Gastrocnemius medialis (tissue), 4 donors: ENCODE measurements at places on chromosomes 11 and 22. TPM values are rescaled to one million over a fixed set of nuclear protein-coding genes. Genes with fewer than 3 reads are reported as not detected.

Gene VWA5A
- total RNA-seq, result 1.6 TPM

Gene TSGA10IP
- not detected for total RNA-seq

Gene SYT13
- 0.15 TPM for total RNA-seq

Gene DUSP8
- total RNA-seq, result 25.9 TPM

Gene YPEL1
- total RNA-seq, result 23.6 TPM

Gene IL10RA
- 2.1 TPM for total RNA-seq

Gene TMEM121B
- 0.29 TPM for total RNA-seq

- H3K27me3 ChIP-seq, result no peaks in the 10 kb centered on the region
- H3K27ac ChIP-seq, result no peak overlapping the region
- no peak overlapping the region for H3K4me3 ChIP-seq
- H3K36me3 ChIP-seq, result no peaks in the 10 kb centered on the region
- no peak for DNase-seq
- H3K4me1 ChIP-seq, result peaks cover 5% of the 10 kb centered on the region
These were observed 142.8 kb downstream of the COMMD9 start for GRCh38 chr11:36146437-36146836.

- no peak overlapping the region for H3K4me3 ChIP-seq
- H3K27me3 ChIP-seq, result no peaks in the 10 kb centered on the region
- H3K4me1 ChIP-seq, result peaks cover under 1% of the 10 kb centered on the region
- H3K36me3 ChIP-seq, result no peaks in the 10 kb centered on the region
- no peak overlapping the region for H3K27ac ChIP-seq
These were observed 5.4 kb downstream of the INPP5J start for GRCh38 chr22:31128156-31128555.

- no peaks in the 10 kb centered on the region for H3K27me3 ChIP-seq
- DNase-seq, result no peak
- H3K27ac ChIP-seq, result no peak overlapping the region
- no peaks in the 10 kb centered on the region for H3K36me3 ChIP-seq
- no peaks in the 10 kb centered on the region for H3K4me1 ChIP-seq
- H3K4me3 ChIP-seq, result no peak overlapping the region
These were observed 117.4 kb upstream of the B3GAT1 start for GRCh38 chr11:134529212-134530096.

DNA sequence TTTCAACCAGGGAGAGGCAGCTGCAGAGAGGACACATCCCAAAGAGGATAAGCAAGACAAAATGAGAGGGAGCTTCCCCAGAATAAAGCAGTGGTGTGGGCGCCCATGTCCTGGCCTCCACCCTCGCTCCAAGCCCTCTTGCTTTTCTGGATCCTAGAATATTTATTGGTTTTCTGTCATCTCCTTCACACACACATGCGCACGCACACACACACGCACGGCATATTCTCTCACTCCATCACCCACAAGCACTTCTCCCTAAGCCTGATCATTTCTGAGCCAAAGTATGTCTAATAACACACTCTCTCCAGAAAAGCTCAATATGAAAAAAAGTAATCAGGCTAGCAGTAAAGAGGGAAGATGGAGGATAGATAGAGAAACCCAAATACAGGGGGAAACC is 7.6 kb downstream of the IGSF9B start:
- H3K4me1 ChIP-seq, result peaks cover 46% of the 10 kb centered on the region
- peaks cover 4% of the 10 kb centered on the region for H3K27me3 ChIP-seq
- no peak overlapping the region for H3K27ac ChIP-seq
- no peak for DNase-seq
- H3K4me3 ChIP-seq, result no peak overlapping the region
- H3K36me3 ChIP-seq, result no peaks in the 10 kb centered on the region

- no peak for DNase-seq
- no peak overlapping the region for H3K27ac ChIP-seq
- no peaks in the 10 kb centered on the region for H3K27me3 ChIP-seq
These were observed 11.5 kb downstream of the TRIM22 start for GRCh38 chr11:5701055-5701577.

DNA sequence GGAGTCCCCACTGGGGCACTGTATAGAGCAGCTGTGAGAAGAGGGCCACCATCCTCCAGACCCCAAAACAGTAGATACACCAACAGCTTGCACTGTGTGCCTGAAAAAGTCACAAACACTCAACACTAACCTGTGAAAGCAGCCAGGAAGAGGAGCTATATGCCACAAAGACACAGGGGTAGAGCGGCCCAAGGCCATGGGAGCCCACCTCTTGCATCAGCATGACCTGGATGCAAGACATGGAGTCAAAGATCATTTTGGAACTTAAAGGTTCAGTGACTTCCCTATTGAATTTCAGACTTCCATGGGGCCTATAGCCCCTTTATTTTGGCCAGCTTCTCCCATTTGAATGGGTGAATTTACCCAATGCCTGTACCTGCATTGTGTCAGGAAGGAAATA is 29.7 kb upstream of the CYB5R3 start:
- no peak overlapping the region for H3K4me3 ChIP-seq
- DNase-seq, result no peak
- peaks cover 49% of the 10 kb centered on the region for H3K4me1 ChIP-seq
- no peak overlapping the region for H3K27ac ChIP-seq
- H3K36me3 ChIP-seq, result no peaks in the 10 kb centered on the region

GRCh38 chr11:57444362-57445121 is 15.8 kb upstream of the RTN4RL2 start:
- no peak for DNase-seq
- H3K4me3 ChIP-seq, result no peak overlapping the region

GRCh38 chr11:79503028-79503427 is 62.2 kb upstream of the TENM4 start:
- H3K4me1 ChIP-seq, result no peaks in the 10 kb centered on the region
- no peak overlapping the region for H3K4me3 ChIP-seq
- H3K27ac ChIP-seq, result no peak overlapping the region
- no peaks in the 10 kb centered on the region for H3K27me3 ChIP-seq
- DNase-seq, result no peak

- H3K36me3 ChIP-seq, result no peaks in the 10 kb centered on the region
- H3K4me1 ChIP-seq, result no peaks in the 10 kb centered on the region
- no peak for DNase-seq
- H3K27me3 ChIP-seq, result no peaks in the 10 kb centered on the region
- no peak overlapping the region for H3K27ac ChIP-seq
- no peak overlapping the region for H3K4me3 ChIP-seq
These were observed 21.8 kb upstream of the SLC22A24 start for GRCh38 chr11:63165706-63166310.

GRCh38 chr11:63511048-63511748 is 5.3 kb downstream of the LGALS12 start:
- DNase-seq, result no peak
- H3K27ac ChIP-seq, result peak overlapping the region; percentile 71
- H3K36me3 ChIP-seq, result no peaks in the 10 kb centered on the region

GRCh38 chr11:12066799-12067508 is 43.4 kb upstream of the MICAL2 start:
- no peak overlapping the region for H3K4me3 ChIP-seq
- no peaks in the 10 kb centered on the region for H3K27me3 ChIP-seq
- H3K4me1 ChIP-seq, result peaks cover 44% of the 10 kb centered on the region
- no peaks in the 10 kb centered on the region for H3K36me3 ChIP-seq

DNA sequence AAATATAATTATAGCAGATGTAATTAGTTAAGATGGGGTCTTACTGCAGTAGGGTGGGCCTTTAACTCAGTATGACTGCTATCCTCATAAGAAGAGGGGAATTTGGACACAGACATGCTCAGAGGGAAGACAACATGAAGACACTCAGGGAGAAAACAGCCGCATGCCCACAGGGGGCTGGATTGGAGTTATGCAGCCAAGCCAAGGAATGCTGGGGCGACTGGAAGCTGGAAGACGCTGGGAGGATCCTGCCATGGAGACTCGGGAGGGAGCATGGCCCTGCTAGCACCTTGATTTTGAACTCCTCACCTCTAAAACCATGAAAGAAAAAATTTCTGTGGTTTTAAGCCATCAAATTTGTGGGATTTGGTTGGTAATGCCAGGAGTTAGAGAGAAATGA is 40.9 kb downstream of the PANX1 start:
- H3K4me1 ChIP-seq, result no peaks in the 10 kb centered on the region
- DNase-seq, result no peak
- no peak overlapping the region for H3K4me3 ChIP-seq
- no peaks in the 10 kb centered on the region for H3K27me3 ChIP-seq

- H3K4me3 ChIP-seq, result no peak overlapping the region
- H3K27ac ChIP-seq, result no peak overlapping the region
- peaks cover 7% of the 10 kb centered on the region for H3K4me1 ChIP-seq
- no peaks in the 10 kb centered on the region for H3K27me3 ChIP-seq
- DNase-seq, result no peak
These were observed 27.2 kb downstream of the NAV2 start for GRCh38 chr11:19739872-19740271.

DNA sequence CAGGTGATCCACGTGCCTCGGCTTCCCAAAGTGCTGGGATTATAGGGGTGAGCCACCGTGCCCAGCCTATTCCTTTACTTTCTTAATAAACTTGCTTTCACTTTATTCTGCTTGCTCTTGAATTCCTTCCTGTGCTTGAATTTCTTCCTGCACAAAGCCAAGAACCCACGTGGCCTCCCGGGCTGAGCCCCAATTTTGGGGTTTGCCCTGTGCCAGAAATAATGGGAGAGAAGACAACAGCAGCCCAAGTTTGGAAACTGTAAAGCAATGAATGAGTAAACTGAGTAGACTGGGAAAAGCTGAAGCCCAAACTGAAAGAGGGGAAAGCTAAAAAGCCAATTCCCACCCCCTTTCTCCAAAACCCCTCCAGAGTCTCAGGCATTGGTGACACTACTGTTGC is 136.4 kb downstream of the NECTIN1 start:
- H3K27me3 ChIP-seq, result no peaks in the 10 kb centered on the region
- peak; percentile 33 for DNase-seq
- H3K36me3 ChIP-seq, result no peaks in the 10 kb centered on the region
- no peaks in the 10 kb centered on the region for H3K4me1 ChIP-seq
- H3K27ac ChIP-seq, result no peak overlapping the region

GRCh38 chr11:7968686-7969085 is 3.4 kb upstream of the NLRP10 start:
- H3K27me3 ChIP-seq, result no peaks in the 10 kb centered on the region
- no peak overlapping the region for H3K27ac ChIP-seq
- no peak for DNase-seq
- H3K4me1 ChIP-seq, result no peaks in the 10 kb centered on the region
- H3K4me3 ChIP-seq, result no peak overlapping the region

DNA sequence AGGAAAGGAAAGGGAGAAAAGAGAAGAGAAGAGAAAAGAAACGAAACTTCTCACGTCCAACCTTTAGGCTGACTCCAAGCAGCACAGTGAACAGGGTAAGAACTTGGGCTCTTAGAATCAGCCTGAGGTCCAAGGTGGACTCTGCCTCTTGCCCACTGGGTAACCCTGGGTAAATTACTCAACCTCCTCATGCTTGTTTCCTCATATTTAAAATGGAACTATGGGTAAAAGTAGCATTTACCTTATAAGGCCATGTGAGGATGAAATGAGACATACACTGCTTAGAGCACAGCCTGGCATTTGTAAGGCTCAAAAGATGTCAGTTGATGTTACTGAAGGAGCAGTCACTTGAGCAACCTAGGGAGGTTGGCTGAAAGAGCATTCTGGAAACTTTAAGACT is 107.9 kb downstream of the C11orf58 start:
- H3K36me3 ChIP-seq, result no peaks in the 10 kb centered on the region
- DNase-seq, result no peak
- no peaks in the 10 kb centered on the region for H3K27me3 ChIP-seq
- no peak overlapping the region for H3K27ac ChIP-seq
- H3K4me3 ChIP-seq, result no peak overlapping the region
- H3K4me1 ChIP-seq, result no peaks in the 10 kb centered on the region

- no peak overlapping the region for H3K4me3 ChIP-seq
- no peak overlapping the region for H3K27ac ChIP-seq
- no peaks in the 10 kb centered on the region for H3K27me3 ChIP-seq
- no peak for DNase-seq
These were observed 109.5 kb downstream of the TENM4 start for GRCh38 chr11:79331203-79331901.

GRCh38 chr11:36594316-36594989 is at the start of gene IFTAP:
TSS of gene IFTAP (plus strand) at chr11:36594502. CDS start at chr11:36610104, 15,602 bp downstream.
- peak; percentile 49 for DNase-seq
- H3K4me1 ChIP-seq, result peaks cover 13% of the 10 kb centered on the region
- no peaks in the 10 kb centered on the region for H3K36me3 ChIP-seq
- no peaks in the 10 kb centered on the region for H3K27me3 ChIP-seq
- peak within 1 kb of the TSS; percentile 66 for H3K4me3 ChIP-seq

DNA sequence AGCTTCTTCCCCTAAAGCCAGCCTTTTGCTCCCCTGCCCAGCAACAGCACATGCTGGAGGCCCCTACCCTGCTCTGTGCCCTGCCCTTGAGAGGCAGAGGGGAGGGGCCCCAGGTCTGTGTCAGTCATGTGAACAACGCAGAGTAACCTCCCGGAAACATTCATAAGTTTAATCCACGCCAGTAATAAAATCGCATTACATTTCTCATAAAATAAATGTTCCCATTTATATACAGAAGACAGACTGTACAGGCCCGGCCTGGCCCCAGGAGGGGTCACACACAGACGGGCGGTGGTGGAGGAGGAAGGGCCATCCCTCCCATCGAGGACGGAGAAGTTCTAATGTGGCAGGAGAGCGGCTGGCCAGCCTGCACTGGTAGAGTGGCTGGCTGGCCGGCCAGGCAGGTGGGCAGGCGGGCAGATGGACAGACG is 39.5 kb downstream of the LMO1 start:
- H3K27me3 ChIP-seq, result no peaks in the 10 kb centered on the region
- no peak for DNase-seq
- no peak overlapping the region for H3K27ac ChIP-seq
- no peaks in the 10 kb centered on the region for H3K36me3 ChIP-seq
- H3K4me1 ChIP-seq, result no peaks in the 10 kb centered on the region

GRCh38 chr22:17086296-17086695 is 1.5 kb downstream of the IL17RA start:
- H3K4me3 ChIP-seq, result peak overlapping the region; percentile 80
- H3K27ac ChIP-seq, result no peak overlapping the region
- H3K36me3 ChIP-seq, result no peaks in the 10 kb centered on the region
- no peak for DNase-seq

GRCh38 chr11:24298146-24298545 is 198.7 kb upstream of the LUZP2 start:
- H3K27ac ChIP-seq, result no peak overlapping the region
- no peak for DNase-seq
- no peaks in the 10 kb centered on the region for H3K4me1 ChIP-seq

DNA sequence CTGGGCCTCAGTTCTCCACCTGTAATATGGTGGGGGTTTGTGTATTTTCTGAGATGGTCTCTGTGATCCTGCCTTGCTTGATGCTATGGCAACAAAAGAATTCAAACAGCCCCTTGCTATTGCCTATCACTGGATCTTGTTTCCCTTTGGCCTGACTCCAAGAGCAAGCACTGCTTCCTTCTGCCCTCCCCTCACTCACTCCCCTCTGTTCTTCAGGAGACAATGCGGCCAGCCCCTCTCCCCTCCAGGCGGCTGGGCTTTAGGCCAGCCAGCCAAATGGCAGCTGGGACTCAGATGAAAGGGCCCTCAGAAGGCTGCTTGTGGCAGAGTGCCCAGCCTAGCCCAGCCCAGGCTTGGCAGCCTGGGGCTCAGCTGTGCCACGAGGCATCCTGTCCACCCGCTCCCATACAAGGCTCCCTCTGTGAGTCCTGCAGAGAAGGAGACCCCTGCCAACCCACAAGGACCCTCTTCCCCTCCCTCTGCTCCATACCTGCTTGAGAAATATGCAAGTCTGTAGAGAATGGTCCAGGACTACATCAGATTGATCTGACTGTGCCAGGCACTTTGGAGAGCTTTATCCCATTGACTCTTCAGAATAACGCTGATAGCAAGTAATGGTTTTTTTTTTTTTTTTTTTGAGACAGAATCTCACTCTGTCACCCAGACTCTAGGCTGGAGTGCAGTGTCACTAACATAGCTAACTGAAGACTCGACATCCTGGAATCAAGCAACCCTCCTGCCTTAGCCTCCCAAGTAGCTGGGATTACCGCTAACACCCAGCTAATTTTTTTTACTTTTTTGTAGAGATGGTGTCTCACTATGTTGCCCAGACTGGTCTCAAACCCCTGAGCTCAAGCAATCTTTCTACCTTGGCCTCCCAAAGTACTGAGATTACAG is 7.6 kb upstream of the KCTD14 start:
- no peak for DNase-seq
- H3K27me3 ChIP-seq, result no peaks in the 10 kb centered on the region
- H3K27ac ChIP-seq, result no peak overlapping the region
- H3K4me1 ChIP-seq, result peaks cover 4% of the 10 kb centered on the region
- no peak overlapping the region for H3K4me3 ChIP-seq
